ENCODE measurements at places on chromosomes 16 and 17.

- no peak for DNase-seq
Measured at GRCh38 chr16:56636616-56637413, 1.7 kb upstream of the MT1A start.

DNA sequence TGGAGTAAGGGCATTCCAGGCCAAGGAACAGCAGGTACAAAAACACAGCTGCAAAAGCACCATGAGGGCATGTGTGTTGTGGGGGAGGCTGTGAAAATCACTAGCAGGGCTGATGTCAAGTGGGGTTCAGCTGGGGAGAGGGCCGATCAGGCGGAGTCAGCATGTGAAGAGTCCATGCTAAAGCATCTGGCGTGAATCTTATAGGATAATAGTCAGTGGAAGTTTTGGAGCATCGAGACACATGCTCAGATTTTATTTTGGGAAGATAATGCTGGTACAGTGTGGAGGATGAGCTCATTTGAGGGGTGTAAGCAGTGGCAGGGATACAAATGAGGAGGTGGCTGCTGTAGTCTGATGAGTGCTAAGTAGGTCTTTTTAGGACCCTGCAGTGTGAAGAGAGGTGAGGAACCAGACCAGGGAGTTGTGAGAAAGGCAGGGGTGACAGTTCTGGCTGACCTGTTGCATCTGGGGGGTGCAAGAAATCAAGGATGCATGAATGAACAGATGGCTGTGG lies 30.3 kb downstream of the MMD start:
- DNase-seq: no peak

DNA sequence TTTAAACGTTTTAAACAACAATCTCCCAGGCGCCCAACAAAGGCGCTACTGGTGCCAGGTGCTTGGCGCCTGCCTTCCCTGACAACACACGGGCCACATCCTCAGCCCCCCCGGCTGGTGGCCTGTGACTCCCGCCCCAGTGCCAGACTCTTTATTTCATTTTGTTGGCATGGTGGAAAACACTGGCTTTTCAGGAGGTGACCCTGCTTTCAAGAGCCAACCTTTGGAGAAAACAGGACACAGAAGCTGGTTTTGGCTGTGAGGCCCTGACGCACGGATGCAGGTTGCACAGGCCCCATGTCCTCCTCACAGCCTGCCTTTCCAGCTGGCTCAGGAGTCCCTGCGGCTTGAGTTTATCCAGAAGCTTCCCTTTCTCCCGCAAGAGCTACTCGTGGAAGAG lies 100.0 kb downstream of the METRNL start:
- no peak for DNase-seq

DNA sequence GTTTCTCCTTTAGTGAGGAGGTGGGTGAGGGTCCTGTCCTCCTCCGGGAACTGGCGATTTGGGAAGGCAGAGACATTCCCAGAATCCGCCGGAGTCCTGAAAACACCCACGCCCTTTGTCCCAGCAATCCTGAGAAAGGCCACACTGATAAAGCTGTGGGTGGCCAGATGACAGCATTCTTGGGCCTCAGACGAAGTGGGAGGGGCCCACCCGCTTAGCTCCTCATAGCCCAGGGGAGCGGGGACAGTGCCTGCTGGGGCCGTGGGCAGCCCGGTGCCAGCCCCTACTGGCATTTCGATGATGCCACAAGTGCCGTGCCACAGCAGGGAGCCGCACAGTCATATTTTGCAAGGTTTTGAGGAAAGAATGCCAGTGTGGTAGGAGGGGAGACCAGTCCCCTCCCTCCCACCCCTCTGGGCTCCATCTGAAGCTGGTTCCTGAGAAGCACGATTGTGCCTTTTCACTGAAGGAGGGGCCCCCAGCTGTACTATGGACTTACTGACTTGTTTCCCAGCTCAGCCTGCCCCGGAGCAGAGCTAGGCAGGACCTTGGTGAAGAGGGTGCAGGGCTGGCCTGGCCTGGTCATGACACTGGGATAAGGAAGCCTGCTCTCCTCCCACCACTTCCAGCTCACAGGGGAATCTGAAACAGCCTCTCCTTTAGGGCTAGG lies 20.9 kb upstream of the MPRIP start:
- DNase-seq: no peak

DNA sequence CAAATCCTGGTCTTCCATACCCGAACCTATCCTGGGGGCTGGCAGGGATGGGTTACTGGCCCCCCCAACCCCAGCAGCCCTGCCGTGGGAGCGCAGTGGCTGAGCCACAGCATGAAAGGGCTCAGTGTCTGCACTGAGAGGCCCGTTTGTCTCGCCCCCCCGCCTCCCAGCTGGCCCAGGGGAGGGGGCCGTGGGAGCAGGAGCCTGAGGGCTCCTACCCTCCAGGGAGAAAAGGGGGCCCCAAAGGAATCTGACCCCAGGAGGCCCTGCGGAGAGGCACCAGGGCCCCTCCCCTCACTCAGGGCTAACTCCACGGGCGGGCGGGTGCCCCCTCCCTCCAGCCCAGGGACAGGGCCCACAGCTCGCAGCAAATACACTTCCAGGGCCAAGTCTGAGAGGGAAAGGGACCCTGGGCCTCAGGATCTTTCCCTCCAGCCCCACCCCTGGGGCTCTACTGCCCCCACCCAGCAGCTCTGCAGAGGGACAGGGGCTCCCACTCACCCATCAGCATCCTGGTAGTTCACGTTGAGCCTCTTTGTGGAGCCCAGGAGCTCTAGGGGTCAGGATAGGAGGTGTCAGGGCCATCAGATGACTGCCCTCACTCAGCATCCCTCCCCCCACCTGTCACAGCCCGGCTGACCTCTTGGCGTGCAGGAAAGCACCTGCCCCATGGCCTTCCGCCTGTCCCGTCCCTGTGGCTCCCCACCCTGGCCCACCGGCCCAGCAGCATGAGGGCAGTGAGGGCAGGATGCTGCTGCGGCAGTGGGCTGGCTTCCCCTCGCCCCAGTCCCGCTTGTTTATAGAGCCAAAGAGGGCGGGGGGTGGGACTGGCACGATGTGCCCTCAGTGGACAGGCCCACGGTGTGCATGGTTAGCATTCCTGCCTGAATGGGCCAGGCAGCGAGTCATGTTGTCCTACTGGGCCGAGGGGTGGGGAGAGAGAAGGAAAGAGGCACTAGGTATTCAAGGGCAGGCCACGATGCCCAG lies 7.3 kb downstream of the CASKIN2 start:
- DNase-seq: no peak

DNA sequence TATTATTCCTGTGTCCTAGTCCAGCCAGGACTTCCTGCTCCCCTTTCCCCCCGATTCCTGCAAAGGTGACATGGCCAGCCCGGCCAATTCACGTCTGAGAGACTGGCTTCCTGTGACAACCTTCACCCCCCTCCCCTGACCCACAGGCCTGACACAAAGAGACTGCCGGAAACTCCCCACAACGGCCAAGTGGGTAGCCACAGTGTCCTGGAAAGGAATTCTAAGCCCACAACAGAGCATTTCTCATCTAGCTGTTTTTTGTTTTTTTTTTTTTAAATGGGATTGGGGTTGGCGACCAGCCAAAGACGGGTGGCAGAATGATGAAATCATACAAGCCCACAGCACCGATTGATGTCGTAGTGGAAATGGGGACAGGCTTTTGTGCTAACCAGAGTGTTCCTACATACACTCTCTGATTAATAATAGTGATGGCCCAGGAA lies 2.8 kb upstream of the XAF1 start:
- no peak for DNase-seq

DNA sequence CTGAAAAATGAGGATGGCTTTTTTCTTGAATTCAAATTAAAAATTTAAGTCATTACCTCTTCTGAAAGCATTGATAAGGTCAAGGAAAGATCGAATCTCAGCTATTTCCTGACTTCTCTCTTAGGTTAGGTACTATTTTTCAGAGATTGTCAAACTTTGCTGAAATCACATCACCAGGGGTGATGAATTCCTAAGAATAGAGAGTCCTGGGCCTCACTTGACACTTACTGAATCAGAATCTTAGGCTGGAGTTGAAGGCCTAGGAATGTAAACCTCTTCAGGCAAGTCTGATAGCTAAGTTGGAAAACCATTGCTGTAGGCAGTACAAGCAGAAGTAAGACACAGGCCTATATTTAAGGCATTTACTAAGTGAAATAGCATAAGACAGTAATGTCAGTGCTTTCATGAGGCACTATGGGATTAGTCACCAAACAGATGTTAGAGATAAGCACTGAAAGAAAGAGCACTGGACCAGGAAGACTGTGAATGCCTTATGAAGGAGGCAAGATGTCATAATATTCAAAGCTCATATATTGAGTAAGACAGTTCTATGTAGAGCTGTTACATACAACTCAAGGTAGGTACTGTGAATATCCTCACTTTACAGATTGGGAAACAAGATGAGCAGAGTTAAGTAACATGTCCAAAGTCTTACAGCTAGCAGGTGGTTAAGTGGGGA lies 21.5 kb downstream of the DCAF7 start:
- DNase-seq: no peak

GRCh38 chr17:66602659-66603384 lies 232.1 kb upstream of the CACNG5 start:
- no peak for DNase-seq

GRCh38 chr17:75396796-75397195 lies 8.7 kb downstream of the GRB2 start:
- no peak for DNase-seq

- no peak for DNase-seq
Measured at GRCh38 chr16:83901101-83901500, 2.2 kb downstream of the MLYCD start.
